ENCODE measurements at places on chromosomes 2 and 18. TPM values are rescaled to one million over a fixed set of nuclear protein-coding genes. Genes with fewer than 3 reads are reported as not detected.

DNA sequence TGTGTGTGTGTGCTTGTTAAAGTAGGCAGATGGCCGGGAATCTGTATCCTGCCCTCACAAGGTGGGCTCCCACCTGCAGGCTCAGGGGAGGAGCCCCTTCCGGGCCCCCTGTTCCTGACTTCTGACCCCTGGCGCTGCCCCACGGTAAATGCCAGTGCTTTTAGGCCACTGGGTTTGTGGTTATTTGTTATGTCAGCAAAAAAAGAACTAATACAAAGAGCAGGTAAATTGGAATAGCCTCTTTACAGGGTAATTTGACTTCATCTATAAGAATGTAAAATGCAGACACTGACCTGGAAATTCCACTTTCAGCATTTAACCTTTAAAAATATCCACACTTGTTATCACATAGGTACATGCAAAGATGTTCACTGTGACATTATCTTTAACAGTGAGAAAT is 44.2 kb downstream of the RTP5 start:
- DNase-seq: no peak

GRCh38 chr18:70417847-70418246 is 129.0 kb downstream of the SOCS6 start:
- DNase-seq: no peak

DNA sequence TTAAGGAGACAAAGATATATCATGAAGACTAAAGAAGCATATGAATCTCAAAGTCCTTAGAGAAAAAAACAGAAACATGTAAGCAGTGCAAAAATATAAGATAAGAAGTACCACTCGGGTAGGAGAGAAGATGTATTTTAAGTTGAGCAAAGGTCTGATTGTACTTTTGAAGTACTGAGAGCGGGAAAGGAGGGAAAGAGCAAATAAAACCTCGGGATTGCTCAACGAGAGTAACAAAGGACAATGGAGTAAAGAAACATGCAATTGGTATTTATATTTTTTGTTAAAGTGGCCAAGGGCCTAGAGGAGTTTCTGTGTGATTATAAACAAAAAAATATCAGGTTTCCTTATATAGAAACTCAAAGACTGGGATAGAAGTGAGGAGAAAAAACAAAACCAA is 251.9 kb downstream of the LNPK start:
- DNase-seq: no peak

GRCh38 chr2:220469201-220469600 is 841.8 kb downstream of the SLC4A3 start:
- no peak for DNase-seq

Gene DSEL
- 11.5 TPM for total RNA-seq

DNA sequence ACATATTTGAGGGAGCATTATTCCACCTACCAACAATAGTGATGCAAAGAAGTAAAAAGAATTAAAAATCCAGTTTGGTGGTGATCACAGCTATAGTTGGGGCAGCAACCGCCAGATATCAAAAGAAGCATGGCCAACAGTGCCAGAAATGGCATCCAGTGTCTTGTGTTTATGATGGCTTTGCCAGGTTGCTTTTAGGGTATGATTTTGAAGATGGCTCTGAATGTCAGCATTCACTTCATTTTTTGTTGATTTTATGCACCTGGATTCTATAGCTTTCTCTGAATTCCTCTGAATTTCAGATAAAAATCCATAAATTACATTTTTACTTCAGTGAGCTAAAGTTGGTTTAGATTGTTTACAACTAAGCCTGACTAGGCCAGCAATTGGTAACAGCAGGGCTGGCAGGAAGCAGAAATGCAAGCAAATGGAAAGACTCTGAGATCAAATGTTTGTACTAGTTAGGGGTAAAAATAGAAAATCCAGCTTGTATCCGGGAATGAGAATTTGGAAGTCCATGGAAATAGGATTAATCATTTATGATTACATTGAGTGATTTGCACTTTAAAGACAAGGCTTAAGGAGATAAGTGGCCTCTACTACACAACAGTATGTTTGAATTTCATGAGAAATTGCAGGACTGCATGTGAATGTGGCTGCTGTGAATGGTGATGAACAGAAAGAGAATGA is 40.4 kb downstream of the COL3A1 start:
- no peak for DNase-seq

GRCh38 chr18:35611518-35611917 is 30.0 kb downstream of the GALNT1 start:
- DNase-seq: no peak

- no peak for DNase-seq
Observed at GRCh38 chr2:107801498-107801897, 25.2 kb upstream of the RGPD4 start.

Gene DUSP2
- 0.53 TPM for total RNA-seq

Gene INSIG2
- 23.9 TPM for total RNA-seq

GRCh38 chr2:33516456-33516995 is 40.1 kb downstream of the RASGRP3 start:
- DNase-seq: no peak

Data from pulmonary artery endothelial cell (primary cell).